CMK (cell line): ENCODE measurements at places on chromosomes 16 and 17.

- no peak for DNase-seq
Observed at GRCh38 chr16:58475091-58475619, 24.8 kb upstream of the NDRG4 start.

GRCh38 chr17:43849116-43849515 lies 2.1 kb downstream of the CD300LG start:
- DNase-seq, result no peak

GRCh38 chr17:29216856-29217255 lies 29.8 kb upstream of the CRYBA1 start:
- no peak for DNase-seq

GRCh38 chr17:70276906-70277305 lies 107.6 kb downstream of the KCNJ2 start:
- DNase-seq, result no peak

GRCh38 chr16:8929086-8929748 lies 34.5 kb downstream of the USP7 start:
- no peak for DNase-seq

GRCh38 chr17:63974594-63975192 lies 2.0 kb upstream of the SCN4A start:
- no peak for DNase-seq

DNA sequence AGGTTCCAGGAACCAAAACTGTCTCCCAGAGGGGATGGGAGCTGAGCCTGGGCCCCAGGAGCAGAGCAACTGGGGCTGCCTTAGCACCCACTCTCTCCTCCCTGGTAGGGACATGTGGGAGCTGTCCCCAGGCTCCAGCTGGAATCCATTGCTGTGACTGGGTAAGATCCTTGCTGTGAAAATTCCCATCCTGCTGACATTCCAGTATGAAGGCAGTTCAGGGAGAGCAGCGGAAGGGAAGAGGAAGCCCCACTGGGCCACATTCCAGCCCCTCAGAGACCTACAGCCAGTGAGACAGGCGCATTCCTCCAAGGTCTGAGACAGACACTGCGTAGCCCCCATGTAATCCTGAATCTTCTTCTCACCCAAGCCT lies 24.2 kb downstream of the MYO18A start:
- DNase-seq, result no peak

- no peak for DNase-seq
Observed at GRCh38 chr17:42485680-42486079, 27.0 kb downstream of the ATP6V0A1 start.

DNA sequence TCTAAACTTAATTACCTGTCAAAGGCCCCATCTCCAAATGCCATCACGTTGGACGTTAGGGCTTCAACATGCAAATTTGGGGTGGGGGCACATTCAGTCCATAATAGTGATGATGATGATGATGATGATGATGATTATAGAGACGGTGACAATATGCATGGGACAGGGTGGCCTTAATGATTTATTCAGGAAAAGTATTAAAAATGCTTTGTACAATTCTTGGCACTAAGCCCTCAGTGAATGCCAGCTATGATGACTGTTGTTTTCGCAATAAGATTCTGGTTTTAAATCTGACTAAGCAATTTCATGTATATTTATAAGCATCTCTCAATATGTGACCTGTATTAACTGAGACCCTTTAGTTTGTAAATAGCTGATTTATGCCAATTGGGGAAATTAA lies 106.3 kb downstream of the C16orf95 start:
- DNase-seq, result no peak

GRCh38 chr16:19389246-19389645 lies 28.4 kb upstream of the TMC5 start:
- DNase-seq, result no peak

GRCh38 chr17:35488991-35489390 lies 40.4 kb upstream of the SLFN13 start:
- no peak for DNase-seq

- DNase-seq, result no peak
Observed at GRCh38 chr17:27502526-27503324, 46.5 kb downstream of the KSR1 start.

DNA sequence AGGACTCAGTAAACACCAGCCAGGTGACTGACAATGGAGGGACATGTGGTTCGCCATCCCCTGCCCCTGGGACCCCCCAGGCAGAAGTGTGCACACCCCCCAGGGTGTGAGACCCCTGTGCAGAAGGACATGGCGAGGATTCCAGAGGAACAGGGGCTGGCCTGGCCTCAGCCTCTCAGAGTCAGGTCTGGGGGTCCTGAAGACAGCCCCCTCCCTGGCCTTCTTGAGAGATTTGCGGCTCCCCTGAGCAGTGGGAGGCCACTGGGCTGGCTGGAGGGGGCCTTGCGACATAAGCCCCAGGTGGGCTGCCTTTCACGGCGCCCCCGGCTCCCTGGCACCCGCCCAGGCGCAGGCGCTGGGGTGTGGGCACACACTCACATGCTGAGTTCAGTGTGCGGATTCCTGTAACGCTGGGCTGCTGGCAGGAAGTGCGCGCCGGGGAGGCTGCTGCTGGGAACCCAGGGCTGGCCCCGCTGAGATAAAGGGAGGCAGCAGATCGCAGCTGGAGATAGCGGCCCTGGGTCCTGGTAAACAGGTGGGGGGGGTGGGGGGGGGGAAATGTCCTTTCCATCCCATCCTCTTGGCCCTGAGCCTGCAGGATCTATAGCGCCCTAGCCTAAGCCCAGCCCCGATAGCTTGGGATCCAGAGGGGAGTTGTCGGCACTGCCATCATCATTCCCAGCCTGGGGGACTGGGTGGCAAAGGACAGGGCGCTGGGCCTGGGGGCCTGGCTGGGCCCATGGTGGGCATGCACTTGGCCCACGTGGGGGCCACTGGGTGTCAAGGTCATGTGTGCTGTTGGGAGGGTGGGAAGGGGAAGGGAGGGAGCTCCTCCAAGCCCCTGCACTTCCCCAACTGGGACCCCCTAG lies 27.1 kb downstream of the TMEM235 start:
- peak; percentile 89 for DNase-seq

DNA sequence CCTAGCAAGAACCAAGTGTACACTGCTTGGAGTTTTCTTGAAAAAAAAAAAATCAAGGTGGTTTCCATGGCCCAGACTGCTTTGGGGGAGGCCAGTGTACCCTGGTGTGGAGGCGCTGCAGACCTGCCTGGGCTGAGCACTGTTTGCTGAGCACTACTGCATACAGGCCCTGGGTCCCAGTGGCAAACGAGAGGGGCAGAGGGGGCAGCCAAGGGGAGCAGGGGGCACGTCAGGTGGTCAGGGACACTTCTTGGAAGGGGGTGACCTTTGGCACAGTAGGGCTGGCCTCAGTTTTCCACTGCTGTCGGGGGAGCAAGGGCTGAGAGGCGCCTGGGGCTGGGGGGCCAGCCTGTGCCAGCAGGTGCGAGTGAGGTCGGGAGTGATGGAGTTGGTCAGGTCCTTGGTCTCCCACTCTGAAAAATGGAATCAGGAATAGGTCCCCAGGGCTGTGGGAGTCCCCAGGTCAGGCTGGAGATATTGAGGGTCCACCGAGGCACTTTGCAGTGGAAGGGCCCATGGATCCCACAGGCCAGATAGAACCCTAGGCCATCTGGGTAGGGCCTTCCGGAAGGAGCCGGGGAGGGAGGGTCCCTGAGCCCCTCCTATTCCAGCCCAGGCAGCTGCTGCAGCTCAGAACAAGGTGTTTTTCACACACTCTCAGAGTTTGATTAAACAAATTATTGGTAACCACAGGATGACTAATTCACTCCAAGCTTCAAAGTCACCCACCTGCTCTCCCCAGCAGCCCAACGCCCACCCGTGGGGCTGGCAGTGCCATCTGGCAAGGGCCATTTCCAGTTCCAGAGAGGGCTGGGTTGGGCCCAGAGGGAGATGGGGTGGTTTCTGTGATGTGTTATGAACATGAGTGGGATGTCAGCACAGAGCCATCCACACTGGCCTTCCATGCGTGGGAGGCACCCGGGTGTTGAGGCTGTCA lies 3.5 kb downstream of the ZFPM1 start:
- no peak for DNase-seq

GRCh38 chr16:8183176-8184099 lies 406.9 kb downstream of the TMEM114 start:
- DNase-seq, result no peak

DNA sequence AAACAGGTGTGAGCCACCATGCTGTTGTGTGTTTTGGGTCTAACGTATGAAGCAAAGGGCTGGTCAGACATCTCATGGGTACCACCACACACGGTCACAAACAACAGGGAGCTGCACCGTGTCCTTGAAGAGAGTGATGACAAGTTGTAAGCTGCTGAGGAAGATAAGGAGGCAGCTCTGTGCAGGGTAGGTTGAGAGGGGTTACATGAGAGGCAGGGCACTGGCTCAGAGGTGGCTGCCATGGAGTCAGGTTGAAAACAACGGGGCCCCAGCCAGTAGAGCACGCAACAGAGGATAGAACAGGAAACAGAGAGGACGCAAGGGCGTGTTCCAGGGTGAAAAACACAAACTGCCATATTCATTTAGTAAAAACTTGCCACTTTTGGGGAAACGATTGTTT lies 52.2 kb downstream of the TRARG1 start:
- DNase-seq, result no peak

GRCh38 chr16:85448557-85449190 lies 164.4 kb upstream of the GSE1 start:
- no peak for DNase-seq

GRCh38 chr16:60811051-60811608 lies 1225.1 kb downstream of the CDH8 start:
- DNase-seq, result no peak

- no peak for DNase-seq
Observed at GRCh38 chr16:70772493-70772892, 28.5 kb downstream of the VAC14 start.

- DNase-seq, result no peak
Observed at GRCh38 chr17:61143026-61143425, 256.6 kb upstream of the TBX2 start.

GRCh38 chr16:88810166-88810911 lies 1.4 kb downstream of the APRT start:
- no peak for DNase-seq

- no peak for DNase-seq
Observed at GRCh38 chr17:9370467-9370866, 205.2 kb downstream of the STX8 start.

GRCh38 chr17:57170866-57171265 lies 85.5 kb upstream of the MSI2 start:
- no peak for DNase-seq
